Activated CD8-positive, alpha-beta T cell treated with anti-CD3 and anti-CD28 coated beads, Interleukin-2, amount 10 ng/mL, durations not matched to agents 7 days and 5 days (primary cell): ENCODE measurements at places on chromosomes 11 and 22. TPM values are rescaled to one million over a fixed set of nuclear protein-coding genes. Genes with fewer than 3 reads are reported as not detected.
A peak's percentile ranks its signal among the peaks of the same experiment; 100 is the strongest.

GRCh38 chr11:9691865-9692264 is 28.0 kb downstream of the SWAP70 start:
- DNase-seq: no peak

DNA sequence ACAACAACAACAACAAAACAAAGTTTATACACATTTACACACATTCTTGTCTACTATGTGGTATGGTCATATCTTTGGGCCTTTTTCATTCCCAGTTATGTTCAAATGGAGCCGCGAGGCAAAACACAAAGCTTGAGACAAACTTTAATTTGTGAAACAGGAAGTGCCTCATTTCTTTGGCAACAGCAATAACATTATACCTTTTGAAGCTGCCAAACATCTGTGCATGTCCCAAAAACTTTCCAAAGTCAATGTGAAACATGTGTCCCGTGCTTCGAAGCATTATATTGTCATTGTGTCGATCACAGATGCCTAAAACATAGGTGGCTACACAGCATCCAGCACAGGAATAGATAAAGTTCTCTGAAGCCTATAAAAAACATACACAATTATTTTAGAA is 25.0 kb upstream of the RPS13 start:
- DNase-seq: no peak

DNA sequence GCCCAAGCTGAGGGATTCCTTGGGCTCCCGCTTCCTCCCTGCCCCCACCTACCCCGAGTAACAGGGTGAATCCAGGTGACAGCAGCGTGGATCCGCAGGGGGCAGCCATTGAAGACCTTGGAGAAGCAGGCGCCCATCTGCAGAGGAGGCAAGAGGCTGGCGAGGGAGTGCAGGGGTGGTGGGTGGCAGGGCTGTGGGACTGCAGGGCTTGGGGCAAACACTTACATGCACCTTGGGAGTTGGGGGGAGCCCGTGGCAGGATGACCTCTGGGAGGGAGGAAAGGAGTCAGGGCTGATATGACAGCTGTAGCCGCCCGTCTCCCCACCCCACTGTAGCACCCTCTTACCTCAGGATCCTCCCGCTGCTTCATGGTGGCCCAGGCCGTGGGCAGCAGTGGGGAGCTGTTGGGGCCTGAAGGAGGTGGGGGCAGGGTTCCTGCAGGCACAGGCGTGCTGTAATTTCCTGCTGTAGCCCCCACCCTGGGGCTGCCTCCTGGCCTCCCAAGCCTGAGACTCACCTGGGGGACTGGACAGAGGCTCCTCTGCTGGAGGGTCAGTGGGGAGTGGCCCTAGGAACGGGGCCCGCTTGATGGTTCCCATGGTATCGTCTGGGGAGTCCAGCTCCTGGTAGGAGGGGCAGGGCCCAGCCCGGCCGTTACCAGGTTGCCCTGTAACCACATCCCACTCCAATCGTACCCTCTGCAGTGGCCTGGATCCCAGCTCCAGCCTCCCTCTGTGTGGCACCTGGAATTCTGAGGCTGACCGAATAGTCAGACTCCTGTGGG is 6.1 kb downstream of the MAP4K2 start:
- DNase-seq: no peak

- DNase-seq: no peak
These were observed 23.5 kb upstream of the P2RY2 start for GRCh38 chr11:73194593-73194992.

DNA sequence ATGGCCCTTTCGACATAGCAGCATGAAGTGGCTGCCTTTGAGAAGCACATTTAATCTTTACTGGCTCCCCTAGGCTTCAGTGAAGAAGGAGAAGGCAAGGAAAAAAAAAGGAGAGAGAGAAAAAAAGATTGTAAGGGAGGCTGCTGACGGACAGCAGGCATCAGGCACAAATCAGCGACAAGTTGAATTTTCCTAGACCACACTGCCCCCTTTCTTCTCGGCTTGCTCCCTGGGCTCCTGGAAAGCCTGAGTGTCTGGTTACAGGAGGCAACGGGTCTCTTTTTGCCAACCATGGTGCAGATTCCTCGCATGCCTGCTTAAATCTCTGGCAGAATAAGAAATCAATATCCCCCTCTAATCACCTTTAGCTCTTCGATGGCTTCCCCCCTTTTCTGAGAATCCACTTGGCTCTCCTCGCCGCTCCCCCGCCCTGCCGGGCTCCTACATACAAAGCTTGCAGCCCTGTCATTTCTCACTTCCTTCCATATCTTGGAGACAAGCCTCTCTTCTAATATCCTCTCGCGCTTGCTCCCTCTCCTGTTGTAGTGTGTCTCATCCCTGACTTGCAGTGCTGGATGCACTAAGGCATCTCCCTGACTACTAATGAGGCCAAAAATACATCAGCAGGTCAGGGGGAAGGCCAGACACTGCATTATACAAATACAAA is 14.3 kb downstream of the BLID start:
- DNase-seq: no peak

- no peak for DNase-seq
These were observed 5.0 kb downstream of the CYB561A3 start for GRCh38 chr11:61356706-61357105.

DNA sequence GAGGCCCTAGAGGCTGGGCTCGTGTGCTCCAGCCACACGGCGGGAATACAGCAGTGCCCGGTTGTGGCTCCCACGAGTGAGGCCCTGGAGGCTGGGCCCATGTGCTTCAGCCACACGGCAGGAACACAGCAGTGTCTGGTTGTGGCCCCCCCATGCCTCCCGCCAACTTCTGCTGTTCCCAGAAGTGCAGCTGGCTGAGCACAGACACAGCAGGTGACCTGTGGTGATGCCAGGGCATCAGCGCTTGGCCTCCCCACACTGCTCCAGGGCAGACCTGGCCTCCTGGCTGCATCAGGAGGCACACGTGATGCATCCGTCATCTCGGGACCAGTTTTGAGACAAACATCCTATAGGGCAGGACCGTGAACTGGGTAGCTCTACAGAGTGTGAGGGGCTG is 110.3 kb downstream of the KCNQ1OT1 start:
- peak; percentile 16 for DNase-seq

Gene CHRNA10
- 2.6 TPM for total RNA-seq

Gene STX3
- 101 TPM for total RNA-seq
